ENCODE measurements at places on chromosomes 7 and 10. TPM values are rescaled to one million over a fixed set of nuclear protein-coding genes. Genes with fewer than 3 reads are reported as not detected.

DNA sequence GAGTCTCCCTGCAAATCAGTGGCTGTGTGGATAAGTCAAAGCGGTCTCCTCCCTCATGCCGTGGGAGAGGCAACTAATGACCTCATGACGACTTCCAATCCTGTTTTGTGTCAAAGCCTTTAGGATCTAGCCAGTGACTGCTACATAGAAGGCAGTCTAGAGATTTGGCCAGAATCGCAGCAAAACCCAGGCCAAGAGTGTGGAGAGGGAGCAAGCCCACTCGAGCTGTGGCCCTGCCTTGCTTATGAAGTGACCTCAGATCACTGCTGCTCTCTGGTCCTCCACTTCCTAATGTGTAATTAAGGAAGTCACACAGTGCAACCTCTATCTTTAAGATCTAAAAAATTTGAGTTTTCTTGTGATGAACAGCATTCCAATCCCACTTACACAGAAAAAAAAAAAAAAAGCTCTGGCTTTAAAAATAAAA is 296.7 kb upstream of the KLF6 start:
- no peak for DNase-seq

DNA sequence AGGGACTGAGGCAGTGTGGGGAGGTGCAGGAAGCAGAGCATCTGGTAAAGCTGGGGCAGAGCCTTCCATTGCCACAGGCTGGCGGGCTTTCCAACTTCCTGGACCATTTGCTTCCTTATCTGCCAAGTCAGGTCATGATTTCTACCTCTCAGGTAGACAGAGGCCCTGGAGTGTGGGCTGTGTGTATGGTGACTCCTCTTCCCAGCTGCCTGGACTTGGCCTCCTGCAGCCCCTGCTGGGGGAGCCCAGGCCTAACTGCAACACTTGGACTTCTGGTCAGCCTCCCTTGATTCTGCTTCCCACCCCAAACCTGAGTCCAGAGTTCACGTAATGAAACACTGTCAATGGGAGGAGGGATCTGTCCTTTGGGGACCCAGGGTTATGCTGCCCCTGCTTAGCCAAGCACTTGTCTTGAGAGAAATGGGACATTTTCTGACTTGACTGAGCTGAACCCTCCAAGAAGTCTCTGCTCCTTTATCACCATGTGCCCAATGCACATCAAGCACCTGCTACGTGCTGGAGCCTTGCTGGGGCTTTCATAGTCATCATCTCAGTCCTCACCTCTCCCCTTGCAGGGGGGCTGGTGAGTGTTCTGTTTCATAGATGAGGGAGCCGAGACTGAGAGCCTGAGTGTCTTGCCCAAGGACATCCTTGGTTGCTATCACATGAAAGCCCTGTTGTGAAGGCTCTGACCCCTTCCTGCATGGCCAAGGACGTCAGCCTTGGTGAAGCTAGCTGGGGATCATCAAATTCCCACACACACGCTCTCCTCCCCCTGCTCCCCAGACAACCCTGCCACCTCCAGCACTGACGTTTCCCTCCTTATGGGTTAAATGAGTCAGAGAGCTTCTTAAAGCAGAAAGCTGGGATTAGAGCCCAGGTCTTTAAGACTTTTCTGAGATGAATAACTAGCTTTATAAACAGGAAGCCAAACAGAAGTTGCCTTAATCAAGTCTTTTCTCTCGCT is 3.4 kb downstream of the CLEC2L start:
- no peak for DNase-seq

The VSTM2A gene
- not detected for total RNA-seq

DNA sequence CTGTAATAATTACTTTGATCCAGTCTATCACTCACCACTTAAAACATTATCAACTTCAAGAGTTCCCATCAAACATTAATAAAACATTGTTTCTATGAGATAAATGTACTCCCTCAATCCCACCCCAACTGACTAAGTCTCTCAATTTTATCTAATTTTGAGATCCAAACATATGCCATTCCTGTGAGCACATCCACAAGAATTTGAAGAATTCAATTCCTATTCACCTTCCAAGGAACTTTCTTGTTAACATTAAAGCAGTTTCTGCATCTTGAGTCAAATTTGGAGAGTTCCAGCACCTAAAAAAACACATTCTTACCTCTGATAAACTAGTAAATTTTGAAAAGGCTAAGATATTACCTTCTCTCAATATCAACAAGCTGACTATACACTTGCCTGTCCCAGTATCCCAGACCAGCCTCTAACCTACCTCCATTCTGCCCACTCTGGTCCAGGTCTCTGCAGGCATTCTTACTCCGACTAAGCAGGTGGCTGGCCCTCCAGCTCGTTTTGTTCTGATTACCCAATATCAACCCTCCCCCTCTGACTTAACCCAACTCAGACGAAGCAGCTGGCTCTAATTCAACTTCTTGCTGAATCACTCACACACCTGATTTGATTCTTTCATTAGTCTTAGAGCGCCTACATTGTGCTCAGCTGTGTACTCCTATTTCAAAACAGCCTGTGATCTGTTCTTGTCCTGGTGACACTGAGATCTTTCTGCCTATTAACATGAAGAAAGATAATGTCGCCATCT is 275.2 kb downstream of the IPMK start:
- no peak for DNase-seq

The OR2A42 gene
- total RNA-seq: not detected

The FAM180A gene
- total RNA-seq: not detected
